GM12892 (cell line): ENCODE measurements at places on chromosomes 1 and 21.

DNA sequence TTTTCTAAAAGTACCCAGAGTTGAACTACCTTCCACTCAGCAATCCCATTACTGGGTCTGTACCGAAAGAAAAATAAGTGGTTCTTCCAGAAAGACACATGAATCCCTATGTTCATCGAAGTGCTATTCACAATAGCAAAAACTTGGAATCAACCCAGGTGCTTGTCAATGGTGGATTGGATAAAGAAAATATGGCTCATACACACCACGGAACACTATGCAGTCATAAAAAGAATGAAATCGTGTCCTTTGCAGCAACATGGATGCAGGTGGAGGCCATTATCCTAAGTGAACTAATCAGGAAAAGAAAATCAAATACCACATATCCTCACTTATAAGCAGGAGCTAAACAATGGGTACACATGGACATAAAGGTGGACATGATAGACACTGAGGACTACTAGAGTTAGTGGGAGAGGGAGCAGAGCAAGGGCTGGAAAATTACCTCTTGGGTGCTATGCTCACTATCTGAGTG, 32.9 kb upstream of the JUN start:
- no peak for DNase-seq

GRCh38 chr1:48019714-48020315, 22.6 kb upstream of the TRABD2B start:
- no peak for DNase-seq

DNA sequence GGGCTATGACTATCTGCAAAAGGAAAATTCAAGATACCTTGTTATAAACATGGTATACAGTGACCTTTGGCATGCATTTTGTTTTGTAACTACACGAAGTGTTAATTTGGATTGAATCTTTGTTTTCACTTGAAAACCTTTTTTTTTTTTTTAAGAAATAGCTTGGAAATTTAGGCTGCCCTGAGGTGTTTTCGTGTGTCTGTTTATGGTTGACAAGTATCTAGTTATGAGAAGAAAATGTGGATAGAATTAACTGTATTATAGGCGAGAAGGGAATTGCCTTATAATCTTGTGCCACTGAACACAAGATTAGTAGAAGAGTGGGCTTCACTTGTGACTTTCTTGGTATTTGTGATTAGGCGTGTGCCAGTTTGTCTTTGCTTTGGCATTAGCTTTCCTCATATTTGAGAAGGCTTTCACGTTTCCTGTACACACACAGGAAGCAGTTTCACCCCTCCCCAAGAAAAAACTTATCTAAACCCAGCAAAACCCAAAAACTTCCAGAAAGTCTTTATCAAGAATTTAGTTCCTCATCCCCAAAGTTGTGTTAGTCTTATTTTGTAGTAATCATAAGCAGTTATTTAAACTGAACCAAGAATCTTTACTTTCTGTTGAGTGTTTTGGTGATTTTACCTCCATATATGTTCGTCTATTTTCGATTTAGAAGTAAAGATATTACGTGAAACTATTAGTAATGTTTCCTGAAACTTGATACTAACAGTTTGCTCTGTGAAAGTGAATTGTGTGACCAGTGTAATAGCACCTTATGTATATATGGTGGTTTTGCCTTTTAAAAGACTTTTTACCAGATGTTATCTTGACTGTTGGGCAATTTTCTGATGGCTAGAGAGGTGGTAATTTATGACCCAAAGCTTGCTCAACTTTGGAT, 3.8 kb downstream of the DYRK1A start:
- DNase-seq = no peak

DNA sequence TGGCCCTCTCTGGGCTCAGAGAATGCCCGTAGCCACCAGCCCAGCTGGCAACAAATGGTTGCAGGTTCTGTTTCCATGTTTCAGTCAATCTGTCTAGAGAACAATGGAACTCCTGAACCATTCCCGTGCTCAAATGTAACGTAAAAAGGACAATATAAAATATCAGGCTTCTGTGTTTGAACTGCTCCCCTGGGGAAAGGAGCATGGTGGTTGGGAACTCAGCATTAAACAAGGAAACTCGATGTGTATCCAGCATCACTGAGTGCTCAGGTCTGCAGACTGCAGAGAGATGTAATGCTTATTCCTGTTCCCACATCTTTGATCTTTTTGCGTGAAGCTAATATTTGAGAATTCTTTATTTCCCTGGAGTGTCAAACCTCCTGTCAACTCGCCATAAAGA, 326.5 kb downstream of the KIF26B start:
- no peak for DNase-seq

GRCh38 chr1:117244971-117245370, 34.2 kb upstream of the VTCN1 start:
- no peak for DNase-seq

DNA sequence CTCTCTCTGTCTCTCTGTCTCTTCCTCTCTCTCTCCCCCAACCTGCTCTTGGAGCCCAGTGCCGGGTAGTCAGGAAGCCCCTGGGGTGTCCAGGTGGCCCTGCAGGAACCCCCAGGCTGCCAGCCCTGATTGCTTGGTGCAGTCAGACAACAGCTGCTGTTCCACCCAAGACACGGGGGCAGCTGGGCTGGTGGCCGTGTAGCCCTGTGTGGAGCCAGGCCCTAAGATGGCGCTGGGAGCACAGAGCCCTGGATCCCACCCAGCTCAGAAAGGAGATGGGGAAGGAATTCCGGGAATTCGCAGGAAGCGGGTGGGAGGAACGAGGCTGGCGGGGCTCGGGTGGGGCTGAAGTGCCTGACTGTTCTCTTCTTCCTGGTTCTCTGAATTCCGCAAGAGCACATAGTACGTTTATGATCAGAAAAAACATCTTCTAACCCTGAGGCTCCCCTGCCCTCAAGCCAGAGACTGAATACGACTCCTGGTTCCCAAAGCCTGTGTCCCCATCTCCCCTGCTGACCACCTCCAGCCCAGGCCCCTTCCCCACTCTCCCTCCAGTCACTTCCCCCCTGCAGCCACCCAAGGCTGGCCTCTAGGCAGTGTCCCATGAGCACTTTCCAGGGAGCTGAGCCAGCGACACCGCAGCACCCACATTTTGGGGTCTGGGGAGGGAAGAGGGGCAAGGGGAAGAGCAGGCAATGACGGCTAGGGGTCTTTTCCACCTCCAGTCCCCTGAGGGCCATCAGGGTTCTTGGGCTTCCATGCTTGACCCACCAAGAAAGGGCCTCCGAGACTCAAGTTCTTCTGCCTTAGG, 55.0 kb downstream of the WNT9A start:
- DNase-seq = no peak

GRCh38 chr1:170932236-170932635, 3.1 kb upstream of the MROH9 start:
- DNase-seq = no peak

DNA sequence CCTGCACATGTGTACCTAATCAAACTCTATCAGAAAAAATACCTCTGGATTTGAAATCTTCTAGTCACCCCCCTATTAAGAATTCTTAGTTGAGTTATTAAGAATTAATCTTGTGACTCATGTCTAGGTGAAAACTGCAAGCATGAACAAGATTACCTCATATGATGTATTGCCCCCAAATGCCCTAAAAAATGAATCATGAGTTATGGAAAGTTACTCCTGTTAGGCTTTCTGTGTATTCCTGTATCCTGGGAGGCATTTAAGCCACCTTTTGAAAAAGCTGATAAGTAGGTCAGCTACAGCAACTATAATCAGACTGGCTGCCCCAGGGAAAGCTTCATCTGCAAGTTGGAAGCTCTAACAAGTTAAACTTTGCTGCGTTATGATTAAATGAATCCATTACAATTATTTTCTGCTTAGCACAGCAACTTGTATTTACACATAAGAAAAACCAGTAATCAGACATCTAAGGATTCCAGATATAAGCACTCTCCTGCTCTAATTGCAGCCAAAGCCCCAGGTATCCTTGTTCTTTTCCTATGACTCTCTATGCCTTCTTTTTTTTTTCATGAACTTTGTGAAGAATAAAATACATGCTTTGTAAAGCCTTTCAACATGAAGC, 147.7 kb downstream of the NTPCR start:
- no peak for DNase-seq
